NCI-H446 (cell line): ENCODE measurements at places on chromosomes 2 and 18.

DNA sequence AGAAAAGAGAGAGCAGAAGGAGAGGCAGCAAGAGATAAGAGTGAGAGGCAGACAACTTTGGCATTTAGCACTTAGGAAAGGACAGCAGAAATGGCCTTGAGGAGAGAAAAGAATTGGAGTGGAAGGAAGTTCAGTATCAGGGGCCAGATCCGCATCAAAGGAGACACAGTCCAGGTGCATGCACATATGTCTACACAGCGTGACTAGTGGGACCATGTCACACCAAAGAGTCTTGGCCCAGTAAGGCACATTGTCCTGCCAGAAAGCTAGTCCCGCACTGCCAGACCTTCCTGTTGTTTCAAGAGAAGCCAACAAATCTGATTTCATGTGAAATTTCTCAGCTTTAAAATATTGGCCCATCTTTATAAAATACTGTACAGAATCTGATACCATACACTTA is 8.5 kb upstream of the STK39 start:
- no peak for DNase-seq

DNA sequence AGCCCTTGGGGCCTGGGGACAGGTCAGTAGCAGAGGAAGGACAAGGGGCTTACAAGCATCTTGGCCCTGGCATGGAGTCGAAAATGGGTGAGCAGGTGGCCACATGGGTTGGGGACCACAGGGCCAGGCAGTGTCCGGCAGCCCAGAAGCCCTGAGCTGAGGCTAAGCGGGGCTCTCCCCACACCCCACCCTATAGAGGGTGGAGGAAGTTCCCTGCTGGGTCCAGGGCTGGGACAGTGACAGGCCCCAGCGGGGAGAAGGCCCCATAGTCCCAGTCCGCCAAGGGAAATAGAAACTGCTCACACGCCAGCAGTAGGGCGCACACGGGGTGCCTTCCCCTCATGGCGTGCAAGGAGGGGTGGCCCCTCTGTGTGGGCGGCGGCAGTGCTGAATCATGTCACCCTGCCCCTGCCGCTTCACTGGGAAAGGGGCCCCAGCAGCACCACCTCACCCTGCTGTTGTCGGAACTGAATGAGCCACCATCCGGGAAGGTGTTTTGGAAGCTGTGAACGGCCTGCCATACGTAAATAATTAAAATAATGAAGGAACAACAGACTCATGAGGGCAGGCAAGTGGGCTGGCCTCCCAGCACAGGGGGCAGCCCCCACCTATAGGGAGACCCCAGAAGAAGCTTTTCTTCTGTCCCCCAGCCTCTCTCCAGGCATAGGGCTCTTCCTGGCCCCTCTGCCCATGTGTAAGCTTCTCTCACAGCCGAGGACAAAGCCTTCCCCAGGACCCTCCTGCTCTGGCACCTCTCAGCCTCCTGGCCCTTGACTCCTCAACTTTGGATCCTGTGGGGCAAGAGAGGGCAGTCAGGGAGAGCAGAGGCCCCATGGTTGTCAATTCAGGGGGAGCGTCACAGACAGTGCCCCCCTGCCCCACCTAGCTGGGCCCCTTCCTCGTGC is 12.7 kb upstream of the DUSP2 start:
- no peak for DNase-seq

GRCh38 chr2:13524492-13524891 is 807.8 kb downstream of the TRIB2 start:
- DNase-seq = no peak

GRCh38 chr2:12778811-12779579 is 62.3 kb downstream of the TRIB2 start:
- no peak for DNase-seq

GRCh38 chr2:40564184-40564583 is 112.3 kb upstream of the SLC8A1 start:
- DNase-seq = no peak

DNA sequence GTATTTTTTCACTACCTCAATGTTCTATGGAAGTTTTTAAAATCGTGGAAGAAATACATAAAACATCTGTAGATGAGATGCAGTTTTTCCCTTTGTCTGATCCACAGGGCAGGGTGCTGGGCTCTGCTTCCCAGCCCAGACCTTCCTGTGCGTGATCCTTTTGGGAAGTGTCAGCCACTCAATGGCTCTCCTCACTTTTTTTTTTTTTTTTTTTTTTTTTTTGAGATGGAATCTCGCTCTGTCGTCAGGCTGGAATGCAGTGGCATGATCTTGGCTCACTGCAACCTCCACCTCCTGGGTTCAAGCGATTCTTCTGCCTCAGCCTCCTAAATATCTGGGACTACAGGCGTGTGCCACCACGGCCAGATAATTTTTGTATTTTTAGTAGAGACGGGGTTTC is 32.8 kb downstream of the SOWAHC start:
- no peak for DNase-seq

- no peak for DNase-seq
Observed at GRCh38 chr2:223954401-223954800, 2.9 kb upstream of the MRPL44 start.

- DNase-seq = peak; percentile 59
Observed at GRCh38 chr2:207625014-207625907, at the start of gene METTL21A. Gene METTL21A, minus strand, starts transcription at chr2:207625394. Its CDS starts 1,019 bp downstream, at chr2:207624375.

DNA sequence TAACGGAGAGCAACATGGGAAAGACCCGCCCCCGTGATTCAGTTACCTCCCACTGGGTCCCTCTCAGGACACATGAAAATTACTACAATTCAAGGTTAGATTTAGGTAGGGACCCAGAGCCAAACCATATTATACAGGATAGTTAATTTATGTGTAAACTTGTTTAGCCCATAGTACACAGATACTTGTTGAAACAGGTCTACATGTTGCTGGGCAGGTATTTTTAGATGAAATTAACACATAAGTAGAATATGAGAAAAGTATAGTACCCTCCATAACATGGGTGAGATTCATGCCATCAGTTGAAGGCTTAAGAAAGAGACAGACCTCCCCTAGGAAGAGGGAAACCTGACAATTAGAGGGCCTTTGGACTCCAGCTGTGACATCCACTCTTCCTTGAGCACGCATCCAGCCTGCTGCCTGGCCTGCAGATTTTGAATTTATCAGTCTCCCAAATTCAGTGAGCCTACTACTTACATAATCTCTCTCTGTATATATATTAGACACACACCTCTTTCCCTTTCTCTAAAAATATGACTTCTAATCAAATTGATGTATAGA is 463.5 kb upstream of the NETO1 start:
- DNase-seq = no peak

GRCh38 chr18:62751341-62751821 is 36.0 kb downstream of the PHLPP1 start:
- no peak for DNase-seq

GRCh38 chr2:171814883-171815282 is 79.2 kb downstream of the SLC25A12 start:
- DNase-seq = no peak

GRCh38 chr18:52903857-52904256 is 563.9 kb downstream of the DCC start:
- peak; percentile 73 for DNase-seq

GRCh38 chr18:54086863-54087262 is 137.6 kb downstream of the MBD2 start:
- DNase-seq = no peak

- DNase-seq = no peak
Observed at GRCh38 chr2:24972315-24972961, 683 bp upstream of the DNAJC27 start.

- no peak for DNase-seq
Observed at GRCh38 chr2:195842932-195843331, 185.9 kb downstream of the SLC39A10 start.

DNA sequence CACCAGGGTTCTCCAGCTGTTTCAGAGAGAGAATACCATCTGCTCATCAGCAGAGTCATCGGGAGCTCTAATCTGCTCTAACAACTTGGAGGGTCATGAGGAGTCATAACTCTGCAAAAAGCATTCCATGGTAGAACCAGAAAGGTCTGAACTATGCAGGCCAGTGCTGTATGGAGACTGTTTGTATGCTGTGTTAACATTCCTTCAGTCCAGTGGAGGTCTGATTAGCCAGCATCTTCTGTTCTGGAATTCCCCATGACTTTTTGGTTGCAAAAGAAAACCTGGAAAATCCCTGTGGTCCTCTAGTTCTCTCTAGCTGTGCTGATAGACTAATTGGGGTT is 9.4 kb upstream of the ITGB6 start:
- no peak for DNase-seq

DNA sequence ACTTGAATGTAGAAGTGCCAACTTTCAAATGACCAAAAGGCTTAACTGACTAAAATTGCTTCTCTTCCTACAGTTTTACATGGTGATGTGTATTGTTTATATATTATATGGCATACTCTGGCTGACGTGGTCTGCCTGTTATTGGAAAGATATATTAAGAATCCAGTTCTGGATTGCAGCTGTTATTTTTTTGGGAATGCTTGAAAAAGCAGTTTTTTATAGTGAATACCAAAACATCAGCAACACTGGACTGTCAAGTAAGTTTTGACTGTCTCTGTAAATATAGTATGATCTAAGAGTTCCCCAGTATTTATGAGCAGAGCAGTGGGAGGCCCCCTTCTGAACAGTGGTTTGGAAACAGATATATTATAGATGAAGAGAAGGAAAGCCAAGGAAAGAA is 26.2 kb downstream of the TMEM87B start:
- DNase-seq = no peak

GRCh38 chr2:47301277-47301618 is 101.7 kb upstream of the MSH2 start:
- DNase-seq = no peak

DNA sequence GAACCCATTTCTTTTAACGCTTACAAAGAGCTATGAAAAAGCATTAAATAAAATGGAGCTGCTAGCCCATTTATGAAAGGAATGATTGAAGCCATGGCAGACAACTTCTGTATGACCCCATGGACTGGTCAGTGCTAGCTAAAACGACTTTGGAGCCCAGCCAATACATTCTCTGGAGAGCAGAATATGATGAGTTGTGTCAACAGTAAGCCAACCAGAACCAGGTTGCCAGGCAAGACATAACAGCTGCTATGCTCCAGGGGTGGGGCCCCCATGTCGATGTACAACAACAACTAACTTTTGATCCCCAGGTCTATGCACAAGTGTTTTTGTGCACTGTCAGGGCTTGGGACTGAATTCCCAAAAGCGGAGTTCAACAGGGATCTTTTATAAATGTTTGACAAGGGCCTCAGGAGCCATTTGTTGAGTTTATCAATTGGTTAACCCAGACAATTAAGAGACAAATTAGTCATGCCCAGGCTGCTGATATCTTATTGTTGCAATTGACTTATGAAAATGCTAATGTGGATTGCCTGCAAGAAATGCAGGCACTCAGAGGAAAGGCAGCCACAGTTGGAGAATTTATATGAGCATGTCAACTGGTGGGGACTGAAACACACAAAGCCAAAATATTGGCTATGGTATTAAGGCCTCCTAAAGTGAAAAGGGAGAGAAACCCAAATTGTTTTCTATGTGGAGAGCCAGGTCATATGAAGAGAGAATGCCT is 64.6 kb upstream of the MYO3B start:
- no peak for DNase-seq

DNA sequence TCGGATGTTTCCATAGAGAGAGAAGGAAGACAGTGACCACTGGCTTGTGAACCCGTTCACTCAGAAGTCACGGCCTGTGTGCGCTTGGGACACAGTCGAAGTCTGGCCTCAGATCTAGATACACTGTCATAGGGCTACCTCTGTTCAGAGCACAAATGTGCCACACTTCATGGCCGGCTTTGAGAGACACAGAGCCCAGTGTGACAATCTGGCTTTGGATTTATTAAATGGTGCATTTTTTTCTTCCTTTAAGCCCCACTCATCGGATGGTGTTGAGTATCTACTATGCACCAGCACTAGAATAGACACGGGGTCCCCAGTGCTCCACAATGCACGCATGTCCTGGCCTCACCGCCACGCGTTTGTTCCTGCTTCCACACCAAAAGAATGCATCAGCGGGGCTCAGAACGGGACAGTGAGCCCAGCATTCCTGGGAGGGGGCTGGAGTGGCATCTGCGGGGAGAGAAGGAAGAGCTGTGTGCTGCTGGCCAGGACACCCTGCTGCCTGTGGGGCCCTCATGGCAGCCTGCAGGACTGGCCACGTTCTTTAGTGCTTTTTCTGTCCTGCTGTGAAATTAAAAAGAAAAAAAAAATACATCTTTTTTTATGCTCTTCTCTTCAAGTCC is 738.9 kb upstream of the SALL3 start:
- DNase-seq = no peak

DNA sequence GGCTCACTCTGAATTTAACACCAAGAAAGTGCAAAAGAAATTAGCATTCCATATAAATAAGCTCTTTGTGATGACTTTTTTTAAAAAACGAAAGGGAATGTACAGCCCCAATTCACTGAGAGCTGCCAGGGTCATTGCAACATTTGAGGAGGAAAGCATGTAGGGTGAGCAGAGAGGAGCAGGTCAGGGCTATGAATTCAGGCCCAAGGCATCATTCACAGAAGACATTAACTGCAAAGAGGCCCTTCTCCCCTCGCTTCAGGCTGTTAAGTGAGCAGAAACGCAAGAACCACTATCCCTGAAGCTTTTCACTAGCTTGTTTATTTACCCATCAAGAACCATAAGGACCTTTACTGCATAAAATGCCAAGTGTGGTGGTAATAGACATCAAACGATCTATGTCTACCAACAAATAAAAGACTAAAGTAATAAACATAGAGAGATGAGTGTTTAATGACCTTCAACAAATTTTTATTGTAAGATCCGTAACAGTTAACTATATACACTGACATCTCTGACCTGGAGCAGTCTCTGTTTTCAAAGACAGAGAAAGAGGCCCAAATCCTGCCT is 333.1 kb upstream of the HNRNPA3 start:
- DNase-seq = no peak

GRCh38 chr2:150594299-150594698 is 106.8 kb upstream of the RND3 start:
- no peak for DNase-seq

DNA sequence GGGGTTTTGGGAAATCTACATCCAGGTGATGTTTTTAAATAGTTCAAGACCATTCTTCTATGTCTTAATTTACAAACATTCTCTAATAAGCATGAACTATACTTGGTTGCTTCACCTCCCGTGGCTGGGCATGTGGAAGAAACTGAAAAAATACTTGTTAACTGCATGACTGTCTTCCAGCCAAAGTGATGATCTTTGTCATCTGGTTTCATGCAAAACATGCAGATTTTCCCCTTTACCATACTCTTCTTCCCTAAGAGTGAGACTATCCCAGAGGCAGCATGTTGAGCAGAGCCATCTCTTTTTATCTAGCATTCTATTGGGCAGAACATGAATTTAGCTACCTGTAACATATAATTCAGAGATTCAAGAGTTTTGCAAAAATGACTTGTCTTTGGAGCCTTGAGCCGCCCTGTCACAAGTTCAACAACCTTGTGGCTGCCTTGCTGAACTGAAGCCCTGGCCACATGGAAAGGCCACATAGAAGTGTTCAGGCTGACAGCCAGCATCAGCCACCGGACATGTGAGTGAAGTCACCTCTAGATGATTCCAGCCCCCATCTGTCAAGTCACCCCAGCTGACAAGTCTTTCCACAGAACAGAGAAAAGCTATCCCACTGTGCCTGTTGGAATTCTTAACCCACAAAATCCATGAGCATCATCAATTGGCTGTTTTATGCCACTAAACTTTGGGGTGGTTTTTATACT is 142.8 kb downstream of the ANKRD44 start:
- no peak for DNase-seq
